NCI-H1694 (cell line): ENCODE measurements at places on chromosomes 7 and 10.

DNA sequence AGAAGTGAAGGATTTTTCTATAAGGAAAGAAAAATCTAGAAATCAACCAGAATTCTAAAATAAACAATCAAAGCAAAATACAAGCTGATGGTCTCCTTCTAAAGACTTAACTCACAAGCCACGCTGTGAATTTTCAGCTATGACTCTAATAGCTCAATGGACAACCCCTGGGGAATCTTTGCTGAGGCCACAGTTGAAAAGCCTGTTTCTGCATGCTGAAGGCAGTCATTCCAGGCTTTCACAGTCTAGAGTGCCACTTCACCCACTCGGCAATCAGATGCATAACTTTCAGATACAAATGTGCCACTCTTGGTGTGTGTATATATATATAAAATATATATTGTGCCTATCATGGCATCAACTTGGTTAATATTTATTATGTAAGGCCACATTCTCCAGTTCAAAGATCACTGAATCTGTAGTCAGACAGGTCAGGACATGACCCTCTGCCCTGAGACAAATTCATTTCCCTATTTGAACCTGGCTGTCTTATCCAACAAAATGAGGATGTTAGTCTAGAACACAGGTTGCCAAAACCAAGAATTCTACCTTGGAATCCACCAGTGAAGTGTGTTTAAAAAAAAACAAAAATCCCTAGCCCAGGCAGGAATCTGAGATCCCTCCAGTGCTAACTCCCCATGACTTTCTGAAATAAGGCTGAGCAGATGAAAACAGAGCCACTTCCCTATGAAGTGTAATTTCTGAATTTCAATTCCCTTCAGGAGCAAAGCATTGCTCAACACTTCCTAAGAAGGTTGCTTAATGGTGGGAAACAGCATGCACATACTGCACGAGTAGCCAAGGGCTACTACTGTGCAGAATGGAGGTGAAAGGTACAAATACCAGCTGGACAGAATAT lies 9.9 kb downstream of the LIPA start:
- no peak for DNase-seq

- no peak for DNase-seq
These were observed 280.8 kb upstream of the LRGUK start for GRCh38 chr7:133846203-133846945.

DNA sequence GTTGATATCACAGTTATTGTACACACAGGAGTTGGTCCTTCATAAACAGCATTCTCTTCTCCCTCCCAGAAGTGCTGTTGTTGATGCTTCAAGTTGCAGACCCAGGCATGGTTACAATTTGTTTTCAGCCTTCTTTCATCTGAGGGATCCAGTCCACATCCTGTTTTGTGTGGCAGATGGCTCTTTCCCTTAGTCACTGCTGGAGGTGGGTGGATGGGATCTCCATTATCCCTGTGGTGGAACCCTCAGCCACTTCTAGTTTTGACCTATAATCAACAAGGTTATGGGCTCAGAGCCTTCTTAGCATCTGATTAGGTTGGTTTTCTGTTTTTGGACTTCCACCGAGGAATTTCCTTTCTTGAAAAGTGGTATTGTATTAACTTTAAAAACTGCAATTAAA lies 214.2 kb downstream of the SH2D4B start:
- no peak for DNase-seq

DNA sequence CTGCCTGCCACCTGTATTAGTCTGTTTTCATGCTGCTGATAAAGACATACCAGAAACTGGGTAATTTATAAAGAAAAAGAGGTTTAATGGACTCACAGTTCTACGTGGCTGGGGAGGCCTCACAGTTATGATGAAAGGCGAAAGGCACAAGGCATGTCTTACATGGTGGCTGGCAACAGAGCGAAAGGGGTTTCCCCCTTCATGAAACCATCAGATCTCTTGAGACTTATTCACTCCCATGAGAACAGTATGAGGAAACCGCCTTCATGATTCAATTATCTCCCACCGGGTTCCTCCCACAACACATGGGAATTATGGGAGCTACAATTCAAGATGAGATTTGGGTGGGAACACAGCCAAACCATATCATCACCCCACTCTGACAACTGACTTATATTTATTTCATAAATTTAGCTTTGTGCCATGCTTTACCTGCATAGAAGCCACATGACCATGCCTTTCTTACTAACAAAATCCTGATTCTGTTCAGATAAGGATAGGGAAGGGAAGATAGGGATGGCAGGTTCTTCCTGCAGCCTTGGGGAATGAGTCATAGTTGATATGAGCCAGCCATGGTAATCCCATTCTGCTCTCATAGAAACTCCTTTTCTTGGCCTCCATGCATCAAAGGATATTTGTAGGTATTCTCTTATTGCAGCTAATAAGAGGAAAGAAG lies 191.3 kb upstream of the AGK start:
- DNase-seq: no peak

GRCh38 chr7:7476381-7476780 lies 59.3 kb downstream of the COL28A1 start:
- no peak for DNase-seq

GRCh38 chr7:116524609-116525297 lies at the start of gene CAV1:
Gene CAV1 (plus strand): TSS chr7:116525036. CDS start chr7:116525063, 27 bp downstream.
- no peak for DNase-seq

DNA sequence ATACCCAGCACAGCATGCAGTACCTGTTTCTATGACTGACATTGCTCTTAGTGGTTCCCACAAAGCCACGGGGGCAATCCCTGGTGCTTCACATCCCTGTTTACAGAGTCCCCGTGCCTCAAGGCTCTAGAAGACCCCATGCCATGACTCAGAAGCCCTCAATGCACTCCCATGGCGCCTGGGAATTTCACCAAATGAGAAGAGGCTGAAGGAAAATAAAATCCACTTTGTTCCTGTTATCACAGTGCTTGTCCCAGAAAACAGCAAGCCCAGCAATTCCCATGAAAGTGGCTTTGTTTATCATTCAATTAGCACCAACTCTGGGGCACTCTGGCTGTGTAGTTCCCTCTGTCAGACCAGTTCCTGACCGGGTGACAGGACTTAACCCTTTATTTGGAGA lies 268.3 kb downstream of the TNS3 start:
- no peak for DNase-seq

GRCh38 chr10:114087655-114088054 lies 44.0 kb downstream of the ADRB1 start:
- no peak for DNase-seq

GRCh38 chr7:148912151-148912550 lies 28.1 kb upstream of the EZH2 start:
- DNase-seq: no peak

DNA sequence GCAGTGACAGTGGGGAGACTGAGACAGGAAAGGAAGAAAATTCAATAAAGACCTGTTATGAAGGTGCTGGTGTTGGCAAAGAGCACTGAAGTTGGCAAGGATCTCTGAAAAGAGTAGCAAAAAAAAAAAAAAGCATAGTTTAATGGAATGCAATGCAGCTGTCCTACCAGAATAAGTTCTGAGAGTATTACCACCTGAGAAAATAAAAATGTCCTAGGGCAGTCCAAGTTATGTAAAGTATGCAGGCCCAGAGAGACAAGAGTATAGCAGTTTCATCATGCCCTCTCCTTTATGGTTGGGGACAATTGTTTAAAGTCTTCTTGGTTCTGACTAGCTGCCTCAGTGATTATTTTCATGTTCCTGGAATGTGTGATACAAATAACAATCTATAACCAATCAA lies 1092.8 kb downstream of the SORCS3 start:
- DNase-seq: no peak

DNA sequence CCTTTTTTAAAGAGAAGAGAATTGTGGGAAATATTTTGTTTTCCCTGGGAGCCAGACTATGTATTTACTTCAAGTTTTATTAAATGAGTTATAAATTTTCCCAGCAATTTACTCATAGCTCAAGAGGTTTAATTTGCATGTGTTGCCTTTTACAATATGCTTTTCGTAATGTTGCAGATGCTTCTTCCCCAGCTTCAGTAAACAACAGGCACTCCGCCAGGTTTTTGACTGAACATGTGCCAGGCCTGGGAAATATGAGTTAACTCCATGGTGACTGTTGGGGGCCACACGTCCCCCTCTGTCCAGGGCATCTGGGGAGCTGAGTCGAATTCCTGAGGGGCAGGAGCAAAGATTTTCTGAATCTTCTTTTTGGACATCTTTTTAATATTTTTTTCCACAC lies 545.7 kb downstream of the LRMDA start:
- peak; percentile 89 for DNase-seq

- DNase-seq: no peak
These were observed 807.2 kb downstream of the IPMK start for GRCh38 chr10:57460540-57460939.

DNA sequence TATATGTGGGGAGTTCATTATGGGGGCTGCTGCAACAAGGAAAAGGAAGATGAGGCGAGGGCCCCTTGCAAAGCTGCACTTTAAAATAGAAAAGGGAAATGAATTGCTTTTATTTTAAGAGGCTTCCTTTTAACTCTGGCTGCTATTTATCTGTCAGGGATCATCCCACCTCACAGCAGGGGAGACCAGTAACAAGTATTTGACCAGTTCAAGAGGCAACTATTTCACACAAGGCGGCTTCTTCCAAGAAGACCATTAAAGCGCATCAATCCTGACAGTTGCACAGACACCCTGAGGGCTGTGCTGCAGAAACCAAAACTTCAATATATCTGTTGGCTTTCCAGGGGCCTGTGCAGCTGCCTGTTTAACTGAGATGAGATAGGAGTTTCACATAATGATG lies 1009.2 kb downstream of the SORCS3 start:
- DNase-seq: no peak

GRCh38 chr7:108046952-108047506 lies 44.1 kb upstream of the LAMB1 start:
- no peak for DNase-seq

GRCh38 chr10:68811314-68812009 lies 15.9 kb upstream of the STOX1 start:
- DNase-seq: no peak

GRCh38 chr7:93569189-93569588 lies 5.3 kb downstream of the CALCR start:
- no peak for DNase-seq

DNA sequence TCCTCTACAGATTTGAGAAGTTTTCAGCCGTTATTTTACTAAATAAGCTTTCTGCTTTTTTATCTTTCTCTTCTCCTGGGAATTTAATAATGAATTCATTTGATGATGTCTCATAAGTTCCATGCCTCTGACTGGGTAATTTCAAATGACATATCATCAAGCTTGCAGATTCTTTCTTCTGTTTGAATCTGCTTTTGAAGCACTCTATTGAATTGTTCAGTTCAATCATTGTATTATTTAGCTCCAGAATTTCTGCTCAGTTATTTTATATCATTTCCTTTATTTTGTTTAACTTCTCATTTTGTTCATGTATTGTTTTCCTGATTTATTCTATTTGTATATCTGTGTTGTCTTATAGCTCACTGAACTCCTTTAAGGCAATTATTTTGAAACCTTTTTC lies 196.9 kb upstream of the CNTNAP2 start:
- DNase-seq: no peak

- DNase-seq: no peak
These were observed 92.3 kb downstream of the VTI1A start for GRCh38 chr10:112539340-112539739.

- DNase-seq: no peak
These were observed 556.1 kb upstream of the AUTS2 start for GRCh38 chr7:69042138-69042537.

DNA sequence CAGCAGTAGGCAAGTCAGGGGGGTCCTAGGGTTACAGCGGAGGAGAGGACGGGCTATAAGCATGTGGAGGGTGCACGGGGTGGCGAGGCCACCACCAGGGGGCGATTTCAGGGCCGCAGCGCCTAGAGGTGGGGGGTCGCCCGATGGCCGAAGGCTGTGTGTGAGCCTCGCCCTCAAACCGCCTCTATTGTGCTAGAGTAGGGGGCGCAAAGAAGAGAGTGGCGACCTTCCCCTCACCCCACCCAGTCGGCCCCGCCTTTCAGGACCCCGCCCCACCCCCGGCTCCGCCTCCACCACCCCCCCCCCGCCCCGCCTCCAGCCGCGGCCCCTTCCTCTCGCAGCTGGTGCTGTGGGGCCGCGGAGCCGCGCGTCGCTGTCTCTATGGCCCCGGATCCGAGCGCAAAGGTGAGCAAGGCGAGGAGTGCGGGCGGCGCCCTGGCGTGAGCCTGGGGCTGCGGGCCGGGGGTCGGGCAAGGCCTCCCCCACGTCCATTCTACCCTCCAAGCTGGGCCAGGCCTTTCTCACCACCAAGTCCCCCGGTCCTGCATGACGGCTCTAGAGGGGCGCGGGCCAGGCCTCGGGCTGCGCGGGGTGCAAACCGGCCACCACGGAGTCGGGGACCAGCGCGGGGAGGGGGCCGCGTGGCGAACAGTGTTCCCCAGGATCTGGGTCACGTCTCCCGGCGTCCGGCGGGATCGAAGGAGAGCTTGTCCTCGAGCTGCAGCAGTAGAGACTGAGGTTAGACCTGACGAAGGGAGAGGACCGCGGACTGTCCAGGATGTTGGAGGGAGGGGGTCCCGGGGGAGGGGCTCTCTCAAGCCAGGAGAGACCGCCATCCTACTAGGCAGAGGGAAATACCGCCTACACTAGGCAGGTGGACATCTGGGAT lies at the start of gene SEMA4G:
SEMA4G (plus strand) TSS at position 318 of the 889 bp plus-strand sequence. CDS start 3,409 bp downstream, outside the sequence.
- no peak for DNase-seq

- DNase-seq: no peak
These were observed 90.7 kb upstream of the TMEM168 start for GRCh38 chr7:112880818-112881418.

- DNase-seq: no peak
These were observed 51.1 kb upstream of the PPP1R3C start for GRCh38 chr10:91683975-91684374.

GRCh38 chr7:128265906-128266300 lies 24.8 kb downstream of the LEP start:
- no peak for DNase-seq

GRCh38 chr10:29252811-29253689 lies 35.8 kb upstream of the LYZL1 start:
- no peak for DNase-seq

DNA sequence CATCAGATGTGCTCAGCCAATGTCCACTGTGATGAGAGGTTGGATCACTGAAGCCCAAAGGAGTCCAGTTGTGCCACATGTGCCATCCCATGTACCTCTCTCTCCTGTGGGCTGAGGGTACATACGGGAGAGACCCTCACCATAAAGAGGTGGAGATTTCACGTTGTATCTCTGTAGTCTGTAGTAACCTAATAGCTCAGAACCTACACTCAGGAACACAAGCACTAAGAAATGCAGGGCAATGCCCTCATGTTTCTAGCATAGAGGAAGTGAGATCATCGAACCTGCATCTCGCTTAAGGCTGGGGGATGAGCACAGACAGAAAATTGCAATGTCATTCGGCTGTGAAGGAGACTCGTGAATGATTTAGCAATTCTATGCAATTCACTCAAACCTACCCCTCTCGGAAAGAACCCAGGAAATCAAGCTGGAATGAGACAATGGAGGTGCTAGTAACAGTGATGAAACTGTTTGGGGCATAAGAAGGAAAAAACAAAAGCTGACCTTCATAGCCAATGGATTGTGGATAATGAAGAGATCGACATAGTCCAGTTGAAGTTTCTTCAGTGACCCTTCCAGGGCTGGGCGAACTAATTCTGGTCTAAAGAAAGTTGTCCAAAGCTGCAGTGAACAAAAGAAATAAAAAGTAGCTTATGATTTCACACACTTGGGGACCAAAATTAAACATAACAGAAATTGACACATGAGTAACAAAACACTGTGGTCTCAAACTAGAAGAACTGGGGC lies 80.3 kb upstream of the UCN3 start:
- no peak for DNase-seq
